ENCODE measurements at places on chromosomes 6 and 20.
A peak's percentile ranks its signal among the peaks of the same experiment; 100 is the strongest.

DNA sequence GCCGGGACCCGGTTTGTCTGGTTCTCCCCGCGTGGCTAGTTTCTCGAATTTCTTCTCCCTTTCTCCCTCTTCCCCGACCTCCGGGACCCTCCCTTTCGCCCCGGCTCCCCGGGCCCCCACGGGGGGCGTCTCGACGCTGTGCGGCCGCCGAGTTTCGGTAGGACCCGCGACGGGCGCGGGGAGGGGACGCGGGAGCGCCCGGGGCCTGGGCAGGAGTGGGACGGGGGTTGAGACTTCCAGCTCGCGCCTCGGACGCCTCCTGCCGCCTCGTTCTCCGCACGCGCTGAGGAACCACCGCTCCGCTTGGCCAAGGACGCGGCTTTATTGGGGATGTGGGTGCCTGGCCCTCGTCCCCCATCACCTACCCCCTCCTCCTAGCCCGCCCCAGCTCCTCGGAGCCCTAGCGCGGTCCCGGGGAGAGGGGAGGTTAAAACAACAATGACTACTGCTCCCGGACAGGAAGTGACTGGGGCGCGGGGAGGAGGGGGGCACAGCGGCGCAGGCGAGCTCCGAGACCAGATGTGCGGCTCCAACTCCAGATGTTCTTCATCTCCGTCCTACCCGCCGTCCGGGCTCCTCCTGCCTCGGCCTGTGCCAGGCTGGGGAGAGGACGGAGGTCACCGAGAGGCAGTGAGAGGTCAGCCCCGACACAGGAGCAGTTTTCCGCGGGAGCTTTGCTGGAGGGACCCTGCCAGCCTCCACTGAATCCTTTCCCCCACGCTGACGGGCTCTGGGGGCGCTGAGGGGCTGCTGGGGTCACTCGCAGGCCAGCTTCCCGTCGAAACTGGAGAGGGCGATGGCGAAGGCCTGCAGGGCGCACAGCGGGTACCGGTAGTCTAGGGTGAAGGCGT is 917 bp upstream of the TEAD3 start:
- DNase-seq = no peak

DNA sequence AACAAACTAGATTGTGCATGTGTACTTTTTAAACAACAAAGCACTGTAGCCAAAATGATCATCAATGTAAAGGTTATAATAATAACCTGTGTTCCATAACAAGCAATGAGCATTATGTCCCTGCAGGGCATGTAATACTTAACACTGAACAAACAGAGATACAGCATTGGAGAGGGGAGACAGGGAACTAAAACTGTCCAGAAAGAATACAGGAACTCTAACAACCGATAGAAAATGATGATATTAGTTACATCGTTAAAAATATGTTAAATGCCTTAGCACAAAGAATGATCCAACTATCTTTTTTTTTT is 80.5 kb downstream of the COL9A1 start:
- no peak for DNase-seq

- DNase-seq = no peak
These were observed 222.8 kb downstream of the KIF16B start for GRCh38 chr20:16350465-16350864.

DNA sequence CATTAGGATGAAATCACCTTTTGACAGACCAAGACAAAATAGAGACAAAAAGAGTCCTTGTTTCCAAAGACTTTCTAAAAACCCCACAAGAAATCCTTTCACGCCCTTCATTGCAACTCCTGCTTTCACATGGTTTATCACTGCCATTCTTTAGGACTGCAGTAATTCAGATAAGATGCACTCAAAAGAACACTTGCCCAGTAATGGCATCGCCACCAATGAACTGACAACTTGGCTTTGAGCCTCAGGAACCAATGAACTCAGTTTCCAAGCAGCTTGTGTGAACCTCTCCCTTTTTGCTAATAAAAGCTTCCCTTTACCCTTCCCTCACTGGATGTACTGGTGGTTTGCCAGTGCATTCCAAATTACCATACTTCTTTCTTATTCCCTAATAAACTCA is 21.8 kb downstream of the OSTM1 start:
- DNase-seq = no peak

GRCh38 chr6:70379473-70380013 is 33.8 kb upstream of the FAM135A start:
- no peak for DNase-seq

DNA sequence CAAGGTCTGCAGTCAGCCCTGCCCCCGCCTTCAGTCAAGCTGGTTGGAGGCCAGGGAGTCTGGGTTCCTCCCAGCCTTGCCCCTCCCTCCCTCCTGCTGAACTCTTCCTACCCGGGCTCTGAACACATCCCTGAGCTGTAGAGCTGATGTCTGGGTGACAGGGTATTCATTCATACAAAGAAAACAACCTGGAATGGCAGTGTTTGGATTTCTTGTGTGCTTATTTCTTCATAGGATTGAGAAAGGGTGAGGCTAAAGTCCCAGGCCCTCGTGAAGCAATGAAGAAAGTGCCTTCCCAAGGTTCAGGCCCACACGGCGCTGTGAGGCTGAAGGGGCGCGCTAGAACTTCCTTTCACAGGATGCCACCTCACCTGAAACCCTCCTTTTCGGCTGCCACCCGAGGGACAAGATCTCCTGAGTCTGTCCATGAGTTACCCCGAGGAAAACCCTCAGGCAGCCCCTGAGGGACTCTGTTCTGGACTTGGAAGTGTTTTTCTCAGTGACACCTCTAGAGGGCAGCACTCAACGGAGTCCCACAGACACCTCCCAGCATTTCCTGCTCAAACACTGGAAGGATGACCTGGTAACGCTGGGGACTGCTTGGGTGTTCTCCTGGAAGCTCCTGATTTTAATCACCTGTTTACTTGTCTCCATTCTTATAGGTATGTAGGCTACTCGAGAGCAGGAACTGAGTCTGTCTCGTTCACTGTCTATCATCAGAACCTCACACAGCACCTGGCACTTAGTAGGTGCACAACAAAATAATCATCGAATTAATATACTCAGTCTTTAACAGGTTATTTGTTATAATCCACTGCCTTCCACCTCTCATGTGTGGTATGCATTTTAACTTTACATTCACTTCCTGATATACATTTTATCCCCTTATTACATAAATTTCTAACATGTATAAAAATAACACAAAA is 11.8 kb upstream of the GSTA1 start:
- peak; percentile 29 for DNase-seq

DNA sequence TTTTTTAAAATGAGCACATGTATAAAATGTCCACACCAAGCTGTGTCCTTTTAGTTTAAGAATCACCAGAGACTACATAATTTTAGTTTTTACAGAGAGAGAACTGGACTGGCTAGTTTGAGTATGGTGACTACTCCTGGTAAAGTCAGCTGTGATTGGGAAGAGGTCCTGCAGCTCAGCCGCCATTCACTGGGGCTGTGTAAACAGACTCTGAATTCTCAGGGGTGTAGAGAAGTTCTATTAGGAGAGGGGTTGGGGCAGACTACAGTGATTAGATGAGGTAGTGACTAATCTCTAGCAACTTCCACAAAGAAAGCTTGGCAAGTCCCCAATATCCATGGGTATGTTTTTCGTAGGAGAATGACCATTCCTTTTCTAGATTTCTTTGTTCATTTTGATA is 341.2 kb upstream of the MAP3K7 start:
- DNase-seq = no peak

DNA sequence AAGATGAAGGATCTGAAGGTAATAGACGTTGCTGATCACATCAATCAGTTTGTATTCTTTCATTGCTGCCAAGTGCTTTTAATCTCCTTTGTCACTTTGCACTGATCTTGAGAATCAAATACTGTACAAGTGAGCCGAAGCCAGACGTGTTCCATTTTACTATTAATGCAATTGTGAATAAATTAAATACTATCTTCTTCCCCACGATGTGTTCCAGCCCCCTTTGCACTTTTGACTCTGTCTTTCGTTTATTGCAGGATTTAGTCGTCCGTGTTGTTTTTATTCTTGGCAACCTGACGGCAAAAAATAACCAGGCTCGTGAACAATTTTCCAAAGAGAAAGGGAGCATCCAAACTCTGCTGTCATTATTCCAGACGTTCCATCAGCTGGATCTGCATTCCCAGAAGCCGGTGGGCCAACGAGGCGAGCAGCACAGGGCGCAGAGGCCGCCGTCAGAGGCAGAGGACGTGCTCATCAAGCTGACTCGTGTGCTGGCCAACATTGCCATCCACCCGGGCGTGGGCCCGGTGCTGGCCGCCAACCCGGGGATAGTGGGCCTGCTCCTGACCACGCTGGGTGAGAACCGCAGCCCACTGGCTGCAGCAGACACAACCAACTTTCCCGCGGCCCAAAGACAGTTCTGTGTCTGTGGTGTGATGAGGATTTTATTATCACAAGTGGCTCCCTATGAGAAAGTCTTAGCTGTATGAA is 104.7 kb downstream of the ARMC2 start:
- DNase-seq = no peak

GRCh38 chr6:19519941-19520340 is 317.2 kb upstream of the ID4 start:
- DNase-seq = no peak

- no peak for DNase-seq
These were observed 32.8 kb downstream of the DYNLT1 start for GRCh38 chr6:158611541-158612370.

DNA sequence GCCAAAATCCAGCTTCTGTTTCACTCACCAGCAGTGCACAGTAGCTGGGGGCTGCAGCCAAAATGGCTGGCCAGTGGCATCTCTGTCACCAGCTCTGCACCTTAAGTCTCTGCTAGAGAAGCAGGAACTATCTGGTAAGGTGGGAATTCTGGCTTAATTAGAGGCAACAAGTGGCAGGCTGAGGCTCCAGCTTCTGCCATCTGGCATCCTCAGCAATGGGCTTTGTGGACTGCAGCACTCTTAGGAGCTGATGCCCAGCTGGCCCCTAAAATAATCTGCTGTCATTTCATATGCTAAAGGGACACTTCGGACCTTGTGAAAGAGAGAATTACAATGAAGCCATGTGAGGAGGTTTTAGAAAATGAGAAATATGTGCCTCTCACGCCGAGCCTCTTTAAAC is 4.6 kb upstream of the CLDN20 start:
- DNase-seq = no peak

DNA sequence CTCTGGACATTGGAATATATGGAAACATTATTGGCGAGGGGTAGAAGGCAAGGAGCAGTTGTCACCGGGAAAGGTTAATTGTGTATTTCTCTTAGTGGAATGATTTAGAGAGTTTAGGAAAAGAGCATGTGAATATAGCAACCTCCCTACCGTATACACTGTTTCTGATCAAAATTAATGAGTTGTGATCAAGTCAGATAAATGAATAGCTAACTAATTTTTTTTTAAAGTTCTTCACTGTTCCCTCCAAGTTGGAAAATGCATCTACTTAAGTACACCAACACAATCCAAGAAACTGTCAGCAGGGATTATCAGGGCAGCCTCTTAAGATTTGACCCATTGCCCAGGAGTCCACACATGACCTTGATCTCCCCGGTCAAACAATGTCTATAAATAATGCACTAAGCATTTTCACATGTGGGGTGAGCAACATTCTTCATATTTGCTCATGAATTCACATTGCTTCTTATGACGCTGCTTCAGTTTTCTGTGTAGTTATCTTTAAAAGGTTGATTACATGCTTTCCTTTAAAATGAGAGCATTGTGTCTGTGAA is 680.8 kb upstream of the NRSN1 start:
- DNase-seq = no peak

DNA sequence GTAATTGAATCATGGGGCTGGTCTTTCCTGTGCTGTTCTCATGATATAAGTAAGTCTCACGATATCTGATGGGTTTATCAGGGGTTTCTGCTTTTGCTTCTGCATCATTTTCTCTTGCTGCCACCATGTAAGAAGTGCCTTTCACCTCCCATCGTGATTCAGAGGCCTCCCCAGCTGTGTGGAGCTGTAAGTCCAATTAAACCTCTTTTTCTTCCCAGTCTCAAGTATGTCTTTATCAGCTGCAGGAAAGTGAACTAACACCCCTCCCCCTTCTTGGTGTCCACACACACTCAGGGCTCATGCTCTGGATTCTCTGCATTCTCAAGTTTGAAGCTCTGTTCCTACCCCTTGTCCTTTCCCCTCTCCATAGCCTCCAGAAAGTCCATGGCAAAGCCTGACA is 107.1 kb downstream of the THBS2 start:
- no peak for DNase-seq

- DNase-seq = peak; percentile 92
These were observed 53.9 kb upstream of the HFE start for GRCh38 chr6:26033085-26033940.

- no peak for DNase-seq
These were observed 684 bp downstream of the PAQR8 start for GRCh38 chr6:52362443-52363227.

- peak; percentile 73 for DNase-seq
These were observed 712 bp downstream of the RXRB start for GRCh38 chr6:33199687-33200218.

DNA sequence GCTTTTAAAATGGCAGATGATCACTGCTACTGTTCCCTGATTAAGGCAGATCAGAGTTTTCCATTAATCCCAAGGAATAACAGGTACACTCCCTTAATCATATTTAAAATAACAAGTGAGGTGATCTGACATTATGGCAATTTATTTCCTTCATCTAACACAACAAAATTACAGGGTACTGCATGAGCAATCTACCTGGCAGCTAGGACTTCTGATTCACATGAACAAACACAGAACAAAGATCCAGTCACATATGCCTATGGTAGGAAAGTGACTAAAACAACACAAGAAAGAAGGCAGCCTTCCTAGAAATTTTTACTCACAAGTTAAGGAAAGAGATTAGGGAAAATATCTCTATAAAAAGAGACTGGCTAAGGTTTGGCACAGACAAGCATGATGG is 33.2 kb downstream of the MAP7 start:
- DNase-seq = no peak

GRCh38 chr6:133855991-133856370 is 32.9 kb upstream of the TCF21 start:
- DNase-seq = no peak

DNA sequence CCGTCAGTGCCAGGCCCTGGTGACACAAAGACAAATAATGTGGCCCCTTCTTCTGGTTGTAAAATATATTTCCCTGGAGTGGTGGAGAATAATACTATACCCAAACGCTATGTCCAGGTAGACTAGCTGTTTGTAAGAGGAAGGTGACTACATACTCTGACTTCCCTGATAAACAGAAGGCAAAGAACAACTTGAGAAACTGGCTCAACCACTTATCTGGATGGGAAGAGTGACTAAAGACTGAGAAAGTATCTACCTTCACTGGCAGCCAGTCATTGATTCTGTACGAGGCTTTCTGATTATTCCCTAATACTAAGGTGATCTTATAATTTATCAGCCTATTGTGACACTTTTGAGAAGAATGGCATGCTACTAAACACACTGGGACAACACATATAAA is 569.7 kb downstream of the EPHA7 start:
- DNase-seq = no peak
